Activated CD8-positive, alpha-beta memory T cell treated with anti-CD3 and anti-CD28 coated beads, Interleukin-2, amount 50 U/mL, for 4 hours (primary cell): ENCODE measurements at places on chromosomes 12 and 14.

DNA sequence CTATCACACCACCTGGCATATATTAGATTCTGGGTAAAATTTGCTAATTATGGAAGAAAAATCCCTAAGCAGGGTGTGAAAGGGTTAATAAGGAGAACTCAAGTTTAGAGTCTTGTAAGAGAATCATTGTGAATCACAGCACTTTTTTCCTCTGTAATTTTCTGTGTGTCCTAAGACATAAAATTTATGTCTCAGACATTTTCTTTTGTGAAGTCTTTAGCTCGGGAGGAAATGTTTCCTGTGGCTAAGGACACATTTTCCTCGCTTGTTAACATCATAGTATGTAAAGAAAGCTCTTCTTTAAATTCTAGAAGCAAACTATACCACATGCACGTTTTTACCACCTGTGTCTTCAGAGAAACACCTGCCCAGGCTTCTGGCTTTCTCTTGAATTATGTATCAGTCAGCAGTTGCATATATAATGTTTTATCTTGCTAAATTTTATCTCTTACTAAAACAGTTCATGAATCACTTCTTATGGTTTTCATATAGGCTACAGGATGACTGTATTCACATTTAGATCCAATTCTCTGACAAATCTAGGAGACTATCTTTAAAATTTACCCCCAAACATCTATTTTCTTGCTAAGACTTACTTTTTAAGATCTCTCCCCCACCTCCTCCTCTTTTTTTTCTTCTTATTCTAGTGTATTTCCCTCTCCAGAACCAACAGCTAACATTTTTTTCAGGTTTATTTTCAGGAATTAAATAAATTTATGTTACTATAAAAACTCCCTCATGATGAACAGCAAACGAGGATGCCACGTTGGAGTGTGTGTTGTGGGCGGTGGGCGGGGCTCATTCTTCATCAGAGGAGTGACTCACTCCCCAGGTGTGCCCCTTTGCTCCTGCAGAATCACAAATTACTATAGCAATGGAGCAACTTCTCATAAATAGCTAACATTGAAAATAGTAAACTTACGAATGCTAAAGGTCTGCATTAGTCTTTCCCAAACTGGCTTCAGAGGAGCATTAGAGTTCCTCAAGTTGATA, 11.6 kb upstream of the CSRP2 start:
- peak; percentile 63 for DNase-seq

DNA sequence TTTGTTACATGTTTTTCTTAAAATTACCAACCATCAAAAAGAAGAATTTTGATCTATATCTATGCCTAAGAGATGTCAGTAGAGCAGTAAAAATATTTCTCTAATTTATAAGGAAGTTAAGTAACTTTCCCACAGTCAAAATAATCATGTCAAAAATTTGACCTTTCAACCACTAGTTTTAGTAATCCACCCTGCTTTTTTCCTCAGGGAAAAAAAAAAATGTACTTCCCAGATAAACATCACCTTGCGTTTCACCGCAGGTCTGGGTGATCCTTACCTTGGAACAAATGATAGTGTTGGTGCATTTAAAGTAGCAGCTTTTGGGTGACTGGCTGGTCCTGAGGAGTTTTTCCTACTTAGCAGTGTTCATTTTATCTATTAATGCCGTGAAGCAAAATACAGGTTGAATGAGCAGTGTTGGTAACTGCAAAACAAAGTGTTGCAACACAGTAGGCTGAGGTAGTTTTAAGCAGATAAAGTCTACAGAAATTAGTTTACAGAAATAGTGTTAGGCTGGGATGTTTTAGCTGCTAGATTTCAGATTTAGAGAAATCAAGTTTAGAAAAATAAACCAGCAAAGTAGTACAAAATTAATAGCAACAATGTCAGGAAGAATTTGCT, 137.2 kb upstream of the DNM1L start:
- no peak for DNase-seq

- DNase-seq = no peak
Observed at GRCh38 chr14:21398901-21399300, 15.1 kb upstream of the SUPT16H start.

GRCh38 chr14:52852810-52853521, 61.6 kb upstream of the GNPNAT1 start:
- DNase-seq = no peak

DNA sequence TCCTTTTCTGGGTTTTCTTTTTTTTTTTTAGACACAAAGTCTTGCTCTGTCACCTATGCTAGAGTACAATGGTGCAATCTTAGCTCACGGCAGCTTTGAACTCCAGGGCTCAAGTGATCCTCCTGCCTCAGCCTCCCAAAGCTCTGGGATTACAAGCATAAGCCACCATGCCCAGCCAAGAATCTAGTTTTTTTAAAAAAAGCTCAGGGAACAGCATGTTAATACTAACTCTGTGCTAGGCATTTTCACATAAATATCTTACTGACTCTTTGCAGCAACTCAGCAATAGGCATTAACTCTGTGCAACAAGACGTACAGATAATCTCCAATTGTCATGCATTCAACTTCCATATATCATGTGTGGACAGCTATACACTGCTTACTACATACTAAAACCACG, 97.4 kb downstream of the LLPH start:
- no peak for DNase-seq

GRCh38 chr14:99578541-99579101, 25.4 kb downstream of the CCDC85C start:
- DNase-seq = no peak

GRCh38 chr12:71439362-71439612, 311 bp upstream of the LGR5 start:
- DNase-seq = no peak

GRCh38 chr12:60981473-60981872, 1278.7 kb upstream of the USP15 start:
- no peak for DNase-seq

GRCh38 chr12:31267966-31268365, 58.0 kb downstream of the SINHCAF start:
- DNase-seq = no peak

- DNase-seq = peak; percentile 72
Observed at GRCh38 chr12:4030929-4031702, 157.9 kb upstream of the PARP11 start.

DNA sequence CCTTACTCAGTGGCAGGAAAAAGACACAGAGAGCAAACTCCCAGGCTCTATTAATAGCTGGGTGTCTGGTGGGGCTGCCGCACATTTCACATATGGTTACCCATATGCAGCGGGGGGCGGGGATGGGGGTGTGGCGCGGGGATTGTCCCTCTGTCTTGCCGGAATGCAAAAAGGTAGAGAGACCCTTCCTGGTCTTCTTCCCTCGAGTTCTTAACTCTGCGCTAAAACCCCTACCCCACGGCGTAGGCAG, 1.7 kb downstream of the PRMT8 start:
- no peak for DNase-seq

- no peak for DNase-seq
Observed at GRCh38 chr14:42307239-42307825, 700.7 kb downstream of the LRFN5 start.

GRCh38 chr12:46998811-46999368, 80.5 kb upstream of the PCED1B start:
- no peak for DNase-seq

DNA sequence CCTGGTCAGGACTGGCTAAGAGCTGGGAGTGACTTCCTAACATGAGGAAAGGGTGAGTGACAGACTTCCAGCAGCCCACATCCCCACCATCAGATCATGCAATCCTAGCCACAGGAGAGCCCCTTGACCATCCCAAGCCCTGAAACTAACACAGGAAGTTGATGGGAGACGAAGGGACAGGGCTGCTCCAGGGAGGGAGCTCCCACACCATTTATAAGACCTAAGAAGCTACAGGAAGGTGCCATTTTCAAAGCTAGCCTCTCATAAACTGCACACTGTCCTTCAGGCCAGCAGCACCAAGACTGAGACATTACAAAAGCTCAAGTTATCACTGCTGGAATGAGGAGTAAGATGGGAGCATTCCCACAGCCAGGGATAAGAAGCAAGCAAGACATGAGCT, 19.4 kb downstream of the SLC25A21 start:
- DNase-seq = no peak

DNA sequence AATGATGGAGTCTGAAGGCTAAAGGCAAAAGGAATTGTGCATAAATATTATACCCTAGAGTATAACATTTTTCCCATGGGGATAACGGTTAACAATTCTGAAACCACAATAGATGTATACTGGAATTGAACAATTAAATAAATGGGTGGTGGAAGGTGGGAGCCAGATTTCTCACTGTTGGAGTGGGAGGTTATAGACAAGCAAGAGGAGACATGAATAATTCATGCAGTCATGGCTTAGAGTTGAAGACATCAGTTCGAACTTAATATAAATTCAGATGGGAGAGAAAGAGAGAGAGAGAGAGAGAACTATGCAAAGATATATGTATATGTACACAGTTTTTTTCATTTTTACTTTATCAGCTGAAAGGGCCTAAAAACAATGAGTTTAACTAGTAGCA, 523.9 kb downstream of the FOXG1 start:
- DNase-seq = no peak

DNA sequence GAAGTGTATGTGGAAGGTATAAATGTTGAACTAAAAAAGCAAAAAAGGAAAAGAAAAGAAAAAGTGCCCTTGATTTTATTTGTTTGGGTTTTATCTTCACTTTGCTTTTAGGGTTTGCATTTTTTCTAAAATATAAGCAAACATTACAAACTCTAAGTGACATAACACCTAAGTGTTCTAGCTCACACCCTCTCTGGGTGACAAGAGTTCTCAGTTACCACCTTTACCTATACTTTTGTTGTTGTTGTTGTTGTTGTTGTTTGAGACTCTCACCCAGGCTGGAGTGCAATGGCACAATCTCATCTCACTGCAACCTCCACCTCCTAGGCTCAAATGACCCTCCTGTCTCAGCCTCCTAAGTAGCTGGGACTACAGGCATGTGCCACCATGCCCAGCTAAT, 13.0 kb downstream of the KLRG1 start:
- no peak for DNase-seq

DNA sequence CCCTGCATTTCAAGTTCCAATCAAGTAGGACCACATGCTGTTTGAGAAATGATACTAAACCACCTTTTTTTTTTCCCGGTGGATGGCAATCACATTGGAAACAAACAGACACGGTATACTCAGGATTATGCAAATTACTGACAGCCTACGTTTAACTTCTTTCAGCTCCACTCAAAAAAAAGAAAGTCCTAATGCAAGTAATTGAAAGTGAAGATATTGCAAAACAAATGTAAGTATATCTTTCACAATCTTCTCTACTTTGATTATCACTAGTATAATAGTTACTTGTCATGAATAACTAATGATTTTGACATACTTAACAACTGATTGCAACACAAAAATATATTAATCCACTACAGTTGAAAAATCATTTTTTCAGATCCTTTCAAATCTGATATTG, 2.6 kb upstream of the OSBPL8 start:
- no peak for DNase-seq

DNA sequence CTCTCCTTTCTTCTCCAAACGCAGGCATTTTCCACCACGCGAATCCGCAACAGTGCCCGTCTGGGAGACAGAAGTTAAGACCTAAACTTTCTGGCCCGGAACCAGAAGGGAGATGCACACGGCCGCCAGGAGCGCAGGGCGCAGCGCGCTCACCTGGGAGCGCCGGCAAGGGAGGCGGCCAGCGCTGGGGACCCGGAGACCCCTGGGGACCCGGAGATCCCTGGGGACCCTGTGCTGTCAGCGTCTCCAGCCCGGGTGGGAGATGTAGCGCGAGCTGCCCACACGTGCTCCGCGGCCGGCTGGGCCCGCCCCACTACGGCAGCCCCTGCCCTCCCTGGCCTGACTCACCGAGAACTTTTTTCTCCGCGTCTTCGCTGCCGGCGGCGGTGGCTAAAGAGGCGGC, 620 bp downstream of the YBX3 start:
- peak; percentile 71 for DNase-seq

- peak; percentile 41 for DNase-seq
Observed at GRCh38 chr12:55729819-55730818, 1.3 kb upstream of the CD63 start.

DNA sequence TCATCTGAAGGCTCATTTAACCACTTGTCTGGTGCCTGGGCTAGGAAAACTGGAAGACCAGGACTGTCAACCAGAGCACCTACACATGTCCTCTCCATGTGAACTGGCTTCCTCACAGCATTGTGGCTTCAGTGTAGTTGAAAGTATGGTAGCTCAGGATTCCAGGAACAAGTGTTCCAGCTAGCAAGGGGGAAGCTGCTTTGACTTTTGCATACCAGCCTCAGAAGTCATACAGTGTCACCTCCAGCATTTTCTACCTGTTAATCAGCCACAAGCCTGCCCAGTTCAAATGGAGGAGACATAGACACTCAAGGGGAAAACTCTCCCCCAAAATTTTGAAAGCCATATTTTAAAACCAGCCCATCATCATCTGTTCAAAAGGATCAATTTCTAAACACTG, 212.8 kb upstream of the CAND1 start:
- no peak for DNase-seq

- no peak for DNase-seq
Observed at GRCh38 chr12:46071335-46071734, 81.0 kb upstream of the SCAF11 start.

DNA sequence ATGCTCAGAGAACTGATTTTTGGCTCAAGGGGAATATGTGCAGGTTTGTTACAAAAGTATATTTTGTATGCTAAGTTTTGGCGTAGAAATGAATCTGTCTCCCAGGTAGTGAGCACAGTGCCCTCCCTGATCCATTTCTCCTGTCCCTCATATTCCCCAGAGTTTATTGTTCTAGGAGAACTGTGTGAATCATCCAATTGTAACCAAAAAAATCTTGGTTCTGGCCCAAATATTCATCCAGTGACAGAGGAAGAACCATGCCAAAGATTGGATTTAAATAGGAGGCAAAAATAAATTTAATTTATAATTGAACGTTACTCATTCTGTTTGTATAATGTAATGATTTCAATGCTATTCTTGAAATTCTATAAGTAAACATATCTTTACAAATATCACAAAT, 4.8 kb downstream of the CATSPERB start:
- no peak for DNase-seq

DNA sequence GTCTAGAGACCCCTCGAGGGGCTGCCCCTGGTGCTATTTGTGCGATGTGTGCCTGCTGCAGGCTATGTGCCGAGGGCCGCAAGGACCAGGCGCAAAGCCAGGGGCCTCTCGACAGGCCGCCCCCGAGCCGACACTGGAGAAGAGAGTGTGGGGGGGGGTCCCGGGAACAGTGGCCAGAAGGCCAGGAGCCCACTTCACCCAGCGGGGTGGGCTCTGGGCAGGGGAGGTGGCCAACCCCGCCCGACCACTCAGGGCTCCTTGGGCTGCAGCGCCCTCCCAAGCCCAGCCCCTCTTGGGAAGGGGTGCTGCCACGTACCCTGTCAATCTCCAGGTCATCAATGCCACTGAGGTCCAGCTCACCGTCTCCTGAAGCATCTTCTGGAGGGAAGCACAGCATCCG, 28.6 kb upstream of the BTBD6 start:
- no peak for DNase-seq

DNA sequence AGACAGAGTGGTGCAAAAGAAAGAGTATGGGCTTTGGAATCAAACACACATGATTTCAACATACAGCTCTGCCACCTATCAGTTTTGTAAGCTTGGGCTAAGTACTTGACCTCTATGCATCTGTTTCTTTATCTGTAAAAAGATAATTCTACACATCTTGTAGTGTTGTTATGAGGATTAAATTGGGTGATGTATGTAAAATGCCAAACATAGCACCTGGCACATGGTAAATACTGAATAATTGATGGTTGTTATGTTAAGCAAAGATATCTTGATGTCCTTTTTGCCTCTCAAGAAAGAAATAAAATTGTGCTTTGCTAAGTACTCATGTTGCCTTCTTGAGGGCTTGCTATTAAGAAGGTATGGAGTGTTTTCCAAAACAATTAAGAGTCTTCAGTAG, 2.3 kb upstream of the CSRP2 start:
- DNase-seq = no peak
